ENCODE measurements at places on chromosomes 5 and 9.

GRCh38 chr5:135138116-135138850, 104.3 kb upstream of the PITX1 start:
- ATAC-seq: no peak

GRCh38 chr9:98191671-98192502, 550 bp downstream of the CORO2A start:
- peak; percentile 14 for ATAC-seq

GRCh38 chr5:59139695-59140094, 556.8 kb downstream of the RAB3C start:
- ATAC-seq: no peak

GRCh38 chr9:87842878-87843585, 39.6 kb upstream of the SPATA31E1 start:
- ATAC-seq: no peak

GRCh38 chr5:33524476-33524875, 83.7 kb downstream of the TARS1 start:
- no peak for ATAC-seq

DNA sequence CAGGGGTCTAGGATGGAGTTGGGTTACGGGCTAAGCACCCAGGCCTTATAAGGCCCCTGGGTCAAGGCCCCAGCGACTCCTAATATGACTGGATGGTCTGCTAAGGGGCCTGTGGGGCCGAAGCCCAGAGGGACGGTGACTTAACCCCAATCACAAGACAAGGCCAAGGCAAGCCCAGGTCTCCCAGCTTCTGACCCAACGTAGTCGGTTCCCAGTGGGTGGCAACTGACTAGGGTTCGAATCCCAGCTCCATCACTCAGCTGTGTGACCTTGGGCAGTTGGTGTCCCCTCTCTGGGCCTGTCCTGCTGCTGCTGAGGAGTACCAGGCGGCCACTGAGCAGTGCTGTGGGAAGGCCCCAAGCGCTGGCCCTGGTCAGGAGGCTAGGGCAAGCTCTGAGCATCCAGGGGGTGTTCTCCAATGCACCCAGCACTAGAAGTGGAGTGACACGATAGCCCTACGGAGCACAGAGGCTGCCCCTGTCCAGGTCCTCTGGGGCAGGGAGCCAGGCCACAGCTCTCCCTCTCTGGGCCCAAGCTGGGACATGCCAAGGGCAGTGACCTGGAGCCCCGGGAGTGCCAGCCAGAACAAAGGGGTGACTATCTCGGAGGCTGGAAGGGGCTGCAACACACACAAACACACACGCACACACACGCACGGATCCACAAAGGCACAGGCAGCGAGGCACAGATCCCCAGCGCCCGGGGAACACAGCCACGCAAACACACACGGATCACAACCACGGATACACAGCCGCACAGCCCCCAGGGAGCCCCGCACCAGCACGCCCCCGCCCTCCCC, 512 bp downstream of the AK1 start:
- ATAC-seq: peak; percentile 53

- peak; percentile 69 for ATAC-seq
These were observed 40.6 kb upstream of the ZNG1F start for GRCh38 chr9:41229408-41230401.

Data from SK-N-SH treated with all-trans-retinoic acid at 6 μM for 48 hours (cell line).